SHP77 (cell line): ENCODE measurements at places on chromosomes 5 and 9.

- no peak for DNase-seq
Measured at GRCh38 chr9:89425921-89426383, 72.0 kb downstream of the SEMA4D start.

DNA sequence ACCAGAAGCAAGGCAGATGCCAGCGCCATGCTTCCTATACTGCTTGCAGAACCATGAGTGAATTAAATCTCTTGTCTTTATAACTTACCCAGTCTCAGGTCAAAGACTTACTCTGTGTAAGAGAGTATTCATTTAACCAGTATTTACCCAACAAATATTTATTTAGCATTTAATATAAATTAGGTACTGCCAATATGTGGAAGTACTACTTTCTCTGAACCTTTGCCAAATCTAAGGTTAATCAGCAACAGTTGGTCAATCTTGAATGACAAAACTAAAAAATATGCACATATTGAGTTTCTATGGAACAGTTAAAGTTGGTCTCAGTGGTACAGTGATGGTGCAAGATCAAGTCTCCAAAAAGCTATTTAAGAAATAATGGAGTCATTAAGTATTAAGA, 155.9 kb upstream of the CCNG1 start:
- DNase-seq: no peak

- no peak for DNase-seq
Measured at GRCh38 chr5:123094919-123095797, 6.1 kb downstream of the PRDM6 start.

DNA sequence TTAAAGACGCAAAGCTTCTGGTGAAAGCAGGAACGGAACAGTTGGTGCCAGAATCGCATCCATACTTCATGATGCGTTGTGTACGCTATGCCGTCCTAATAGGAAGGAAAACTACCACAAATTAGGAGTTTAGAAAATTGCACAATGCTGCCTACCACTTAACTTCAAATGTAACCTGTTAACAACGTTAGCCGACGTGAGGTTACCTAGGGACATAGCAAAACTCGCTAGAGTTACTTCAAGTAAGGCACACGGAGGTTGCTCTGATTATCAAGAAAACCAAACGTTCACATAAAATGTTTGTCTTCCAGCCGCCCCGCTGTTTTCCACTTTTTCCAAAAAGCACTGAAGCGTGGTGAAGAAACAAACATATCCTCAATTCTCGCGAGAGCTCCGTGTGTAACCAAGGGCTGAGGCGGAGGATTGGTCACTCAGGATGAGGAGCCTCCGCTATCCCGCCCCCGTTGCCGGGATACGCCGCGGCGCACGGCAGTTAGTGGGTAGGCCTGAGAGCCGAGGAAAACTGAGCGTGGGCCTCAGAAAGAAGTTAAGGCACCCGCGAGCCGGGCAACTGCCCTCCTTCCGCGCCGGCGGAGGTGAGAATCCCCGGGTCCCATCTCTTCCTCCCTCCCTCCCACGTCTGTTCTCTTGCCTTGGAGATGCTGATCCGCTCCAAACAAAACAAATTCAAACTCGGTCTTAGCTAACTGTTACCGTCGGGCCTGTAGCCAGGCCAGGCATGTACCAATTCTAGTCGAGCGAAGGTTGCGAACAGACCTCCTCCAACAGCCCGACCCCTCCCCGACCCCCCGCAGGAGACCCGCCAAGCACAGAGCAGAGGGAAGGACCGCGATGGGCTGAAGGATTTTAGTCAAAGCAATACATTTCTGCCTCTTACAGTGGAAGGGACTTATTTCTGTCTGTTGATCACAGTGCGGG, at the start of gene IFT74:
TSS of gene IFT74 (plus strand) at position 492 of the 939 bp plus-strand sequence. CDS start 5,556 bp downstream, outside the sequence.
- peak; percentile 95 for DNase-seq

- DNase-seq: no peak
Measured at GRCh38 chr9:113913426-113914195, 37.5 kb downstream of the ZNF618 start.

DNA sequence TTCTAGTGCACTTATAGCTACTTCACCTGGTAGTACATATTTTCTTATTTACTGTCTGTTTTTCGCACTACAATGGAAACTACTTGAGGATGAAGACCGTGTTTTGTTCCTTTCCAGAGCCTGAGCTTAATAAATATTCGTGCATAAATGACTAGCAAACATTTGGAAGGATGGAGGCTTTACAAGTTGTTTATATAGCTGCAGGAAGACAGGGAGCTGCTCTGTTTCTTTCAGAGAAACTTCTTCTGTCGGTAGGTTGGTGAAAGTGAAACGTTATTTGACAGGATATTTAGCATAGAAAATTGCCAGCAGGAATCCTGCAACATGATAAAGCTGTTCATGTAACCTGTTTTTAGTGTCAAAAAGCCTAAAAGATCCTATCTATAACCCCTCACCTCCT, 210.6 kb downstream of the PCSK5 start:
- DNase-seq: no peak

DNA sequence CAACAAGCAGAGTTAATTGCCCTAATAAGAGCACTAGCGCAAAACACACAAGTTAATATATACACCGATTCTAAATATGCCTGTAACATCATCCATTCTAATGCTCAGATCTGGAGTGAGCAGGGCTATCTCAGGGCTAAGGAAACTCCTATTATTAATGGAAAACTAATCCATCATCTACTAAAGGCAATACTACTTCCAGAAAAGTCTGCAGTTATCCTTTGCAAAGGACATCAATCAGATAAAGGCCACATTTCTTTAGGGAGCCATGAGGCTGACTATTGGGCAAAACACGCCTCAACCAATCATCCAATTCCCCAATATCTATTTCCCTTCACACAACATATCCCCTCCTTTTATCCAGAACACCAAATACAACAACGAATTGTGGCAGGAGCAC, 1032.3 kb upstream of the NUDT12 start:
- DNase-seq: no peak

GRCh38 chr9:135523521-135524129, 2.4 kb downstream of the LCN1 start:
- DNase-seq: no peak

DNA sequence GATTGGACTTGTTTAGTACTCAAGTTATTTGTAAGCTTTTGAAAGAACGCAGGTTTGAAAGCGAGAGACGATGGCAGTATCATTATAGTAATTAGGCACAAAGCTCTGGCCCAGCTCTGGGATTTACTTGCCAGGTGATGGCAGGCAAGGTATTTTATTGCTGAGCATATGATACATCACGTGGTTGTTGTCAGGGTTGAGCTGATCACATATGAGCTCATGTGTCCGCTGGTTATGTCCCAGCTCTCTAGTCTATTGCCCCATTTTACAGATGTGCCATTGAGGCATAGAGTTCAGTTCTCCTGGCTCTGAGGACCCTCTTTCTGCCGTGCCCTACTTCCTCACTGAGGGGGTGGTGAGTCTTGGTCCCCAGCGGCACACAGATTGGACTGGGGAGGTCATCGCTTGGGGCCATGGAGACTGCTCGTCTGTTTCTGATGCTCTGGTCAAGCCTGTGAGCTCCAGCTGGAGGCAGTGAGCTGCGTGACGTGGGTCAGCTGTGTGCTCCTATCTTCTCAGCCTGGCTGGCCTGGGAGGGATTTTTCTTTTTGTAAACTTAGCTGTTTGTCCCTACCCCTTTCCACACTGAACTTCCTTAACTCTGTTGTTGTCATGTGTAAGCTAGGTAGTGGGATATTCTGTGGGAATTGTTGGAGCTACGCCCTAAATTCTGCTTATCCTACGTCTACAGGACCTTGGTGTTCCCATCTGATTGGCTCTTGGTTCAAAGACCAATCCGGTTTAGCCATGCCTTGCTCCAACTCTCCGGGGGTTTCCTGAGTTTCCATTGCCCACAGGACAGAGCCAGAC, 2.2 kb downstream of the NXNL2 start:
- DNase-seq: no peak

DNA sequence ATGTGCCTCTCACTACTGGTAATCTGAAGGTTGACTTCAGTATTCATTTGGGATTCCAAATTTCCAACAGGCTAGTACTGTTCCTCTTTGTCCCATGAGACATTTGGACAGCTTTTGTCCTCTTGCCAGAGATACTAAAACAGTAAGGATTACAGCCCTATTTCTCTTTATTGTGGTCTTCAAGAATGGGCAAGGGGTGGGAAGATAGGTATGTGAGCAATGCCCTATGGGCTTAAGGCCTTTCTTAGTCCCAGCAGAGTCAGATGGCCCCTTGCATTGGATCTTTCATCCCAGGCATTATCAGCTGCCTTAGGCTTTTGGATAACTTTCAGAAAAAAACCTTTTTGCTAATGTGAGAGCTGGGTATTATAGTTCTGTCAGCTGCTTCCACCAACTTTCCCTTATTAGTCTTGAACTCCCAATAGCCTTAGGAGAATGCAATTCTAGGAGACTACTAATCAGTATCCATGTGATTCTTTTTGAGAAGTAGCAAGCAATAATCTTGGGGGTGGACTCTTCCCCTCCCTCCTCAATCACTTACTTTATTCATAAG, 361.1 kb upstream of the NUDT12 start:
- no peak for DNase-seq

- no peak for DNase-seq
Measured at GRCh38 chr5:107916731-107917725, 246.3 kb upstream of the EFNA5 start.

DNA sequence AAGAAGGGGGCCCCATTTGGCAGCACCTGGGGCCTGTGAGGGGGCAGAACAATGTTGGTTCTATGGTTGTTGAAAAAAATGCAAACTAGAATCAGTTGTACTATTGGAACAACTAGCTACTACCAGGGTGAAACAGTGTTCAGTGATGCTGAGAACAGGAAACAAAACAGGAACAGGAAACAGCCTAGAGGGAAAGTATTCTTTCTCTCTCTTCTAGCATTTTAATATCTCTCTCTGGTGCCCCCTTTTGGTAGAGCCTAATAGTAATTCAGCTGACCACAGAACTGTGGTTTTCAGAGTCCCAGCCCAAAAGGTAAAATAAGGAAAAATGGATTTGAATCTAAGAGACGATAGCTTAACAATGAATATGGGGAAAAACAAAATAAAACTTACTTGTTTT, 138.0 kb upstream of the KCNN2 start:
- peak; percentile 16 for DNase-seq

GRCh38 chr9:87613265-87614111, 112.4 kb upstream of the CTSL start:
- DNase-seq: no peak

GRCh38 chr9:129584136-129584535, 36.8 kb downstream of the C9orf50 start:
- peak; percentile 39 for DNase-seq

GRCh38 chr5:130116462-130116861, 212.2 kb downstream of the CHSY3 start:
- no peak for DNase-seq

GRCh38 chr5:133683646-133684596, 71.6 kb upstream of the FSTL4 start:
- no peak for DNase-seq

GRCh38 chr5:137341831-137342230, 157.3 kb downstream of the SPOCK1 start:
- DNase-seq: no peak

DNA sequence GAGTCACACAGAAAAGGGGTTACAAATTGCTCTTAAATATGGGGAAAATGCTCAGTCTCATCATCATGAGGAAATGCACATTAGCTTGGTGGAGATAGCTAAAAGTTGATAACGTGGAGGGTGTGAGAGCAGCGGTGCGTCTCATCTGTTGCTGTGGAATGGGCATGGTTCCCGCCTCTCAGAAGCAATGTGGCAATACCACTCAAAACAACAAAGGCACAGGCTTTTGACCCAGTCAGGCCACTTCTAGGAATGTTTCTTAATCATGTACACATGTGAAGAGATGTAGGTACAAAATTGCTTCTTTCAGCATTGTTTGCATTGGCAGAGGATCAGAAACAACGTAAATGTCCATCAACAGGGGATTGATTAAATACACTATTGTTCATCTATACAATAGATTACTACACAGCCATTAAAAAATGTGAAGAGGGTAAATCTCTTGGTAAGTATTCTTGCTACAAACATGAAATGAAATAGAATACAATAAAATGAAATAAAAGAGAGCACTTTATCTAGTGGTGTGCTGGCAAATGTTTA, 212.6 kb upstream of the MSX2 start:
- DNase-seq: no peak

GRCh38 chr5:145237843-145238242, 597.3 kb downstream of the PRELID2 start:
- DNase-seq: peak; percentile 74

GRCh38 chr5:97427235-97427634, 244.2 kb upstream of the RIOK2 start:
- no peak for DNase-seq

DNA sequence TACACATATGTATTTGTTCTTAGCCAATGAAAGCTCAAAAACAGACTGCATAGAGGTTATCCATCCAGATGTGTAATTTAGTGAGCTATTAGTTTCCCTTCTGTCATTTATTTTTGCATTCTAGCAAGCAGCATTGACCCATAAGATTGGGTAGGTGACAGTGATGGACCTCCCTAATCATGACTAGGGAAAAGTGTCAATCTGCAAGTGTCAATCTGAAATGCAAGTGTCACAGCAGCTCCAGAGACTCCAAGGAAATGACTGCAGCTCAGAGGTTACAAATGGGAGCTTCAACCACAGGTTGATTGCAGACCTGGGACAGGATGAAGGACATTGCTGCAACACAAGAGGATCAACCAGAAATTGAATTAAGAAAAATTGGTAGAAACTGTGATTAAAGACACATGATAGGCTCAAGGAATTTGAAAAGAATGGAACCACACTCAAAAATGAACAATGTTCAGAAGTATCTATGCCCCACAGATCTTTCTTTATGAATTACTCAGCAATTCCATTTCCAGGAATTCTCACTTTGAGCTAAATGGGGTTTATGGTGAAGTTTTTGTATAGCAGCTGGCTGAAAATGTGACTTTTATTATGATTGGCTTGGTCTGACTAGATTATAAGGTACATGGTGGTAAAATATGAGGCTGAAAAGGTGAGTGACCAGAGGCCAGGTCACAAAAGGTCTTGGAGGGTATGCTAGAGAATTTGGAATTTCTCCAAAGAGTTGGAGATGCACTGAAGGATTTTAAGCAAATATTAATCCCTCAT, 59.6 kb upstream of the HTR4 start:
- DNase-seq: no peak

DNA sequence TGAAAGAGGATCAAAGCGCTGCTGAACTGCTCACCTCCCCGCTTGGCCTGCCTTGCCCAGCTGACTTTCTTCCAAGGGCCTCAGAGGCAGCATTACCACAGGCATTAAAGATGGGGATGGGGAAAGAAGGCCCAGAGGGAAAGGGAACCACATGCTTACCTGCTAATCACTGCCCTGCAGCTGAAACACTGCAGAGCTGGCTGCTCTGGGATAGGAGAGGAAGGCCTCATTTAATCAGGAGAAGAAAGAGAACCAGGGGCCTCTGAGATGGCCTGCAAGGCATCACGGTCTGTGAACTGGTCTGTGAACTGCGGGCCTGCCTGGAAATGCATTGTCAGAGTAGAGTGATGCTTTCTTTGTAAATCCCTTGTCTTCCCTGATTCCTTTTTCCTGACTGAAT, 44.8 kb downstream of the PTCD2 start:
- DNase-seq: no peak

GRCh38 chr9:124126648-124127646, 115.4 kb downstream of the LHX2 start:
- DNase-seq: peak; percentile 73
